ENCODE measurements at places on chromosomes 1 and 21. TPM values are rescaled to one million over a fixed set of nuclear protein-coding genes. Genes with fewer than 3 reads are reported as not detected.

The POU3F1 gene
- 0.11 TPM for total RNA-seq

The OR2L3 gene
- total RNA-seq = not detected

DNA sequence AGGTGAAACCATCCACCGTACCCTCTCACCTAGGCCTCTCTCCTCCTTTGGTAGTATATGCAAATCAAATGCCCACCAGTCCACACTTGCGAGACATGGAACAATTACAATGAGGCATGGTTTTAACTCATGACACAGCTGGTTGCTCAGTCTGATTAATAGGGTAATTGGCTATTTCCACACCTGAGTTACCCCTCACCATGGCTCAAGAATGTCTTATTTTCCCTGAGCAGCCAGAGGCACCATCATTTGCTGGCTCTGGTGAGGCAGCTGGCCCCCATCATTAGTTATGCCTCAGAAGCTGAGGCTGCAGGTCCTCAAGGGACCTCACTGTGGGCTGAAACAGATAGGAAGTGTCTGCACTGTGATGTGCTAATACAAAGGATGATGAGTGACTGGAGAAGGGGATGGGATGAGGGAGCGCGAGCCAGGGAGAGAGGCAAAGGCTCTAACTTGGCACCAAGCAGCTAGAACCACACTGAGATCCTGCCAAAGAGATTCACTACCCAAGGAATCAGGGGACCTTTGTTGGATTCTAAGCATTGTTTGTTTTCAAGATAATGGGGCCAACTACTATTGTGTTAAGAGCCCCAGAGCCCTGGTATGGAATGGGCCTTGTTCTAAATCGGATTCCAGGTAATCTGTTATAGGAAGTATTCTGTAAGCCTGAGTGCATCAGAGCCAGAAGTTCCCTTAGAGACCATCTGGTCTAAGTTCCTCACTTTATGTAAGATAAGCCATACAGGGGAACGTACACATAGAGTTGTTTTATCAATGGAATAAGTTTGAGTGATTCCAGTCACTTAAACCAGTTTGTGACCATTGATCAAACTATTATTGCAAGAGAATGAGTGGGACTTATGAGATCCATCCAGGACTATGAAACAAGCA is 80.0 kb upstream of the CNTN2 start:
- no peak for DNase-seq

GRCh38 chr21:17688912-17689874 is 76.5 kb upstream of the BTG3 start:
- DNase-seq = peak; percentile 23

GRCh38 chr21:39105341-39105765 is 77.9 kb downstream of the PSMG1 start:
- DNase-seq = no peak

Data from left ventricle myocardium inferior (tissue), 1 donor.